ENCODE measurements at places on chromosomes 13 and 19. TPM values are rescaled to one million over a fixed set of nuclear protein-coding genes. Genes with fewer than 3 reads are reported as not detected.

Gene CTXN1
- 1.4 TPM for total RNA-seq

Gene ZNF534
- under 0.01 TPM for total RNA-seq

Gene GNA15
- total RNA-seq: under 0.01 TPM

Gene MBD3L2
- not detected for total RNA-seq

Gene TUBA3C
- not detected for total RNA-seq

Gene CYP4F8
- not detected for total RNA-seq

Gene EDNRB
- total RNA-seq: 5.4 TPM

Measured in regular cardiac myocyte (primary cell).